ENCODE measurements at places on chromosomes 13 and 19.

DNA sequence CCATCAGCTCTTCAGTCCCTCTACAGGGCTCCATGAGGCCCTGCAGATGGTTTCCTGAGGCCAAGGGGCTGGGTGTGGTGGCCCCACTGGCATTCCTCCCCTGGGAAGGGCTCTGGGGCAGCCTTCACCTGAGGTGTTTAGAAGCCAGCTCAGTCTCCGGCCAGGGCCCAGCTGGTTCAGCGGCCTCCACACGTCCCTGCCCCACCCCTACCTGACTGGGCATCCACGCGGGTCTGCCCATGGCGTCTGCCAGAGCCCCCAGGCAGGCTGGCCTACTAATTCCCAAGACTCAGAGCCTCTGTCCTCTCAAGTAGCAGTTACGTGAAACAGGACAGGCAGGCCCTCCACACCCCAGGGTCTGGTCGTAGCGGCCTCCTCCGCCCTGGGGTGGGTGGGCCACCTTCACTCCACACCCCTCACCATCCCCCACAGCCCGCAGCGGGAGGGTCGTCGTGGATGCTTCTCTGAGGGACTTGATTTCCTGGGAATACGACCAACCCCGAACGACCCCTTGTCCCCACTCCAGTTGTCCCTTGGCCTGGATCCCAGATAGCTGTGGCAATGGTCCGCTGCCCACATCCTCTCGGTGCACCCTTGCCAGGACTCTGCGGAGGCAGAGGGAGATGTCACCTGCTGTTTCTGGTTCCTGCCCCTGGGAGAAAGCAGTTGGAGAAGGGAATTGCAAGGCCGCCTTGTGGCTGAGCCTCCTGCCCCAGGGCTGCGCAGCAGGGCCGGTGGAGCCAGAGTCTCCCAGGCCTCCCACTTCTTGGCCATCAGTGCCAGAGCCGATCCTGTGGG, 24.3 kb downstream of the CAPN12 start:
- DNase-seq = no peak

- DNase-seq = no peak
These were observed 27.8 kb downstream of the COG3 start for GRCh38 chr13:45492538-45492937.

- DNase-seq = no peak
These were observed 404.4 kb downstream of the SPRY2 start for GRCh38 chr13:79936368-79937136.

GRCh38 chr19:9863759-9864158, 28.6 kb downstream of the PIN1 start:
- peak; percentile 21 for DNase-seq

DNA sequence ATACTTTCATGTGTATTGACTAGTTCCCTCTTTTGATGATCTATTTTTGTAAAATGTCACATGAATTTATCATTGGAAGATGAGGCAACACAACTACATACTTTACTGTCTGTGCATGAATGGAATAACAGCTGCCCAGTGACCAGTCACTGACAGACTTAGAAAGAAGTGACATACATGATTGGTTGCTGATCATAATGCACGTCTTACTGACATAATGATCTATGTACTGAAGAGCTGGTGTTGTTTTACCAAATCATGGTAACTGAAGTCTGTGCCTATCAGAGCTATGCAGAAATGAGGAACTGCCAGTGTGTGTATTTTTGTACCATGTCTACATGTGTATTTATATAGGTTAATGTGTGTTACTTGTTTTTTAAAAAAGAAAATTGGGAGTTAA, 26.5 kb downstream of the GPR18 start:
- no peak for DNase-seq

- no peak for DNase-seq
These were observed 15.9 kb downstream of the PRR36 start for GRCh38 chr19:7858109-7858770.

Measured in activated naive CD8-positive, alpha-beta T cell treated with anti-CD3 and anti-CD28 coated beads for 36 hours (primary cell).